Globus pallidus (tissue), 1 donor: ENCODE measurements at places on chromosomes 1 and 21.

GRCh38 chr1:186375929-186376319, 286 bp downstream of the ODR4 start:
- DNase-seq = no peak

GRCh38 chr1:28416509-28417194, 47.1 kb downstream of the PHACTR4 start:
- no peak for DNase-seq

GRCh38 chr1:219383281-219383680, 209.6 kb downstream of the LYPLAL1 start:
- no peak for DNase-seq

DNA sequence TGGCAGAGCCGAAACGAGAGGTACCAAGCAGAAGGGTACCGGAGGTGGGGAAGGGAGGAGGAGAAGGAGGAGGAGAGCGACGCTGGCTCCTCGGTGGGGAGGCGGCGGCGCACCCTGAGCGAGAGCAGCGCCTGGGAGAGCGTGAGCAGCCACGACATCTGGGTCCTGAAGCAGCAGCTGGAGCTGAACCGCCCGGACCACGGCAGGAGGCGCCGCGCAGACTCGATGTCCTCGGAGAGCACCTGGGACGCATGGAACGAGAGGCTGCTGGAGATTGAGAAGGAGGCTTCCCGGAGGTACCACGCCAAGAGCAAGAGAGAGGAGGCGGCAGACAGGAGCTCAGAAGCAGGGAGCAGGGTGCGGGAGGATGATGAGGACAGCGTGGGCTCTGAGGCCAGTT, 32.4 kb downstream of the STYXL2 start:
- no peak for DNase-seq

DNA sequence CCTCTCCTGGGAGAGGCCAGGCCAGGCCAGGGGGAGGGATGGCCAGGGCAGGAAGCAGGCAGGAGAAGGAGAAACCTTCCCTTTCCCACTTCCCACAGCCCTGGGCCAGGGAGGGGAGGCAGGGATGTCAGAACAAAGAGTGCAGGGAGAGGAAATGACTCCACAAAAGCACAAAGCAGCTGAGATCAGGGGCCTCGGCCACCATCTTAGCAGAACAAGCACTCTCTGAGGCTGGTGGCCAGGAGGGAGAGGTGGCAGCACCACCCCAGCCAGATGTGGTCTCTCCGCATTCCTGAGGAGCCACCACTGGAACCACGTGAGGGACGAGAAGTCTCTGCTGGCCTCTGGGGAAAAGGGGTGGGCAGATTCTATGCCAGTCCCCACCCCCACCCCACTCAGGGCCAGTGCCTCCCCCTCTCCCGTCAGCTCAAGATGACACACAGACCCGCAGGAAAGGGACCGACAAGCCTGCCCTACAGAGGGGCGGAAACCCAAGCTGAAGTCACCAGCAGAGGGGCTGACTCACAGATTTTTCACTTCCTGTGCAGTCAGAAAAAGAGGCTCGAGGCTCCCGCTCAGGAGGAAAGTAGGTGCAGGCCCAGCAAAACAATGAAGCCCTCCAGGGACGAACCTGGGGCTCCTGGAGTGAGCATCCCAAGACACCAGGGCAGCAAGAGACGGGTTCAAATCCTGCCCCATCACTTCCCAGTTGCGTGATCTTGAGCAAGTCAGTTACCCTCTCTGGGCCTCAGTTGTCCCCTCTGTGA, 24.1 kb upstream of the ALDH4A1 start:
- no peak for DNase-seq

GRCh38 chr1:201016943-201017827, 6.3 kb downstream of the KIF21B start:
- DNase-seq = no peak

DNA sequence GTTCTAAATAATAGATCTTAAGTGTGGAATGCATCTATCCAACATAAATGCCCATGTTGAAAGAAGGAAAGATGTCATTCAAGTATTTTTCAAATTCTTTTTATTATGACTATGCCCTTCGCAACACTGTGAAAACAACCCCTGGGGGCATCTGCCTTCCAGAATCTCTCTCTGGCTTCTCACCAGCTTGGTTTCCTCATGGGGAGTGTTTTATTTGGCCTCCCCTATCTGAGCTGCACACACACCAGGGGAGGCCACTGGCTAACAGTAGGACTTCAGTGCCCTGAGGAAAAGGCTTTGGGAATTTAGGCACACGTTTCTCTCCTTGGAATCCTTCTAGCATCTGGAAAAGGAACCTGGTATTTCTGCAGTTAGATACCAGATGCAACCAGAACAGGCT, 130.6 kb downstream of the EDEM3 start:
- DNase-seq = no peak

DNA sequence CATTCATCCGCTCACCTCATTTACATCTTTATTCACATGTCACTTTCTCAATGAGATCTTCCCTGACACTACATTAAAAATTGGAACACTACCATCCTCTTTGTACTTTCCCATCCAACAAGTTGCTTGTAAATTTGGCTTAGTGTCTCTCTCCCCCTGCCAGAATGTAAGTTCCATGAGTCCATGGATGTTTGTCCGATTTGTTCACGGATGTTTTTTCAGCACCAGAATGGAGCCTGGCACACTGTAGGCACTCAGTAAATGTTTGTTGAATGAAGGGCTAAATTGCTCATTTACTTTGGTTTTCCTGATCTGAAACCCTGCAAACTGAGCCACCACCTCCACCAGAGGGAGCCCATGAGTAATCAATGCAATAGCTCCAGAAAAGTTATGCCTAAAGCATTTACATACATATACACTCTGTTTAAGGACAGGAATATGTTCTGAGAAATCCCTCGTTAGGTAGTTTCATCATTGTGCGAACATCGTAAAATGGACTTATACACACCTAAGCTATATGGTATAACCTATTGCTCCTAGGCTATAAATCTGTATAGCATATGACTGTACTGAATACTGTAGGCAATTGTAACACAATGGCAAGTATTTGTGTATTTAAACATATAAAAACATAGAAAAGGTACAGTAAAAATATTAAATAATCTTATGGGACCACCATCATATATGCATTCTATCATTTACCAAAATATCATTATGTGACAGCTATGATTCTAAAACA, 2.8 kb upstream of the EYA3 start:
- DNase-seq = peak; percentile 77

- DNase-seq = no peak
Observed at GRCh38 chr1:21861602-21862429, 49.8 kb downstream of the LDLRAD2 start.

- peak; percentile 64 for DNase-seq
Observed at GRCh38 chr1:207672522-207673130, 27.7 kb downstream of the CR1L start.

GRCh38 chr1:17922833-17923232, 167.7 kb downstream of the ACTL8 start:
- DNase-seq = peak; percentile 16

DNA sequence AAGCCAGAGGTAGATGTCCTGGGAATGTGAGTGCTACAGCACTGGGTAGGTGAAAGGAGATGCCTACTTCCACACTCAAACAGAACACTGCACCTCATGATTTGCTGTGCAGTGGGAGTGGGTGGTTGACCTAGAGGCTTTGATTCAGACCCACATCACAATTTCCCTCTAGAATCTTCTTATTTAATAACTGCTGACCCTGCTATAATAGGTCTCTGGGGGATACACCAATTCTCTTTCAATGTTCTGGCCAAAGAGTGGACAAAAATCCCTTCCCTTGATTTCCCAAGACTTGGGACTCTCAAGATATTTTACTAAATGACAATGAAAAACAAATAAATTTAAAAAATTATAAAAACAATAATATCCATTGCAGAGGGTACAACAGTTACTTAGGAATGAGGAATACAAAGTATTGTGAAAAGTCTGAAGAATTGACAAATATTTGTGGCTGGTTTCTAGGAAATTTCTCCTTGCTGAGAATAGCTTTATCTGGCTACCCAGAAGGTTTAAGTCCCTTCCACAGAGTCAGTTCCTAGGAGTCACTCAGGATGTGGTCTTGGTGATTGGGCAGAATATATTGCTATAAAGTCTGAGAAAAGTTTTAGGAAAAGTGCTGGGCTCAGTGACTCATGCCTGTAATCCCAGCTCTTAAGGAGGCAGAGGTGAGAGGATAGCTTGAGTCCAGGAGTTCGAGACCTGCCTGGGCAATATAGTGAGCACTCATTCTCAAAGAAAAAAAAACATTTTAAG, 2.4 kb upstream of the FCGR2A start:
- no peak for DNase-seq

GRCh38 chr21:45279446-45280177, 8.1 kb downstream of the POFUT2 start:
- DNase-seq = no peak

GRCh38 chr1:23634840-23635651, 56.6 kb upstream of the RPL11 start:
- peak; percentile 71 for DNase-seq

GRCh38 chr1:34898330-34898761, 31.1 kb downstream of the DLGAP3 start:
- no peak for DNase-seq

- DNase-seq = no peak
Observed at GRCh38 chr1:53085405-53085804, 23.4 kb downstream of the PODN start.

DNA sequence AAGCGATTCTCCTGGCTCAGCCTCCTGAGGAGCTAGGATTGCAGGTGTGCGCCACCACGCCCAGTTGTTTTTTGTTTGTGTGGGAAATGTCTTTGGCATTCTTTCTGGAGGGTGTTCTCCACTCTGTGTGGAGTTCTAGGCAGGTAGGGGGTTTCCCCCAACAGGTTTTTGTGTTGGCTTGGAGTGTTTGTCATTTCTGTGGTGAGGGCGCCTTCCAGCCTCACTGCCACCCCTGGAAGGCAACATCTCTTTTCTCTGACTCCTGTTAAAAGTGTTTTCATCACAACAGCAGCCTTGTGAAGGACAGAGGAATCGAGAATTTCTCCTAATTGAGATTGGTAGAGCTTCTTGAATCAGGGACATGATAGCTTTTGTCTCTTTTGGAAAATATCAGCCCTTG, 69.7 kb downstream of the PRKCZ start:
- no peak for DNase-seq

DNA sequence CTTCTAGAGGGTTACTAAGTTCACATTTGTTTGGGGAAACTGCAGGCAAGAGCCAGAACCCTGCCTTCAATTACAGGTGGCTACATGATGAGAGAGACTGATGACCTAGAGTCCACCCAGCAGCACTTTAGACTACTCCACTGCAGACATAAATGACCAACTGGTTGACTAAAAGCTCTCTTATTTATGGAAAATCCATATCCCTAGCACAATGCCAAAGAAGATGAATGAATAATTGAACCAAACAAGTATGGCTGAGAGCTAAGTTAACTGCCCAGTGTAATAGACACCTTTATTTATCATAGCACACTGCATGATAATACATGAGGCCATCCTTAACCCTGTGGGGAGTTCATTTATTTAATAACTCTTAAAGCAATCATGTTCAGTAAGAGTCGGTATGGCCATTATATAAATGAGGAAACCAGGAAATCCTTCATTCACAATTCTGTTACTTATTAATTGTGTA, 60.4 kb downstream of the IL12RB2 start:
- DNase-seq = no peak

DNA sequence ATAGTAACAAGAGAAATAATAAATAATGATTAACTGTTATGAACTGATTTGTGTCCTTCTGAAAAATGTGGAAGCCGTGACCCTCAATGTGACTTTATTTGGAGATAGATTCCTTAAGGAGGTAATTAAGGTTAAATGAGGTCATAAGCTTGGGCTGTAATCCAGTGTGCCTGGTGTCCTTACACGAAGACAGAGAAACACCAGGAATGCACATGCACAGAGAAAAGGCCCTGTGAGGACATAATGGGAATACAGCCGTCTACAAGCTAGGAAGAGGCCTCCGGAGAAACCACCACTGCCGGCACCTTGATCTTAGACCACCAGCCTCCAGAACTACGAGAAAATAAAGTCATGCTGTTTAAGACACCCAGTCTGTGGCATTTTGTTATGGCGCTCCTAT, 215.9 kb downstream of the NEGR1 start:
- no peak for DNase-seq

GRCh38 chr1:214329470-214330220, 48.7 kb downstream of the SMYD2 start:
- no peak for DNase-seq

GRCh38 chr1:151594143-151594625, 17.7 kb upstream of the SNX27 start:
- peak; percentile 42 for DNase-seq

DNA sequence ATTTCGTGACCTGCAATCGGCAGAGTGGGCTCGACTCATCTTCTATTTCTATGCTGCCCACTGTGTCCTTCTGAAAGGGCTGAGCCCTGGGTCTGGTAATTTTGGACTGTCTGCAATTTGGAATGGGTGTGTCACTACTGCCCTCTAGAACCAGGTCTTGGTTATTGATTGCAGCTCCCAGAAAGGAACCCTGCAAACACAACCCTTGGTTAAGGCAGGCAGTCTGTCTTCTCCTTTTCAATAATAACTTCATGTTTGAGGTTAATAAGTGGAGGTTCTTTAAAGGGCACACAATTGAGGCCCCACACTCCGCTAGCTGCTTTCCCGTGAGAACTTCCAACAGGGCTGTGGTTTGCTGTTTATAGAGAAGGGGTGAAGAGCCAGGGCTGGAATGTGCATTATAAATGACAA, 79.9 kb upstream of the LYST start:
- peak; percentile 21 for DNase-seq

GRCh38 chr1:230917284-230918135, 49.2 kb upstream of the C1orf198 start:
- DNase-seq = peak; percentile 82

- DNase-seq = no peak
Observed at GRCh38 chr1:93349231-93350135, 3.8 kb downstream of the DR1 start.

- no peak for DNase-seq
Observed at GRCh38 chr1:176338877-176339276, 124.1 kb upstream of the PAPPA2 start.

DNA sequence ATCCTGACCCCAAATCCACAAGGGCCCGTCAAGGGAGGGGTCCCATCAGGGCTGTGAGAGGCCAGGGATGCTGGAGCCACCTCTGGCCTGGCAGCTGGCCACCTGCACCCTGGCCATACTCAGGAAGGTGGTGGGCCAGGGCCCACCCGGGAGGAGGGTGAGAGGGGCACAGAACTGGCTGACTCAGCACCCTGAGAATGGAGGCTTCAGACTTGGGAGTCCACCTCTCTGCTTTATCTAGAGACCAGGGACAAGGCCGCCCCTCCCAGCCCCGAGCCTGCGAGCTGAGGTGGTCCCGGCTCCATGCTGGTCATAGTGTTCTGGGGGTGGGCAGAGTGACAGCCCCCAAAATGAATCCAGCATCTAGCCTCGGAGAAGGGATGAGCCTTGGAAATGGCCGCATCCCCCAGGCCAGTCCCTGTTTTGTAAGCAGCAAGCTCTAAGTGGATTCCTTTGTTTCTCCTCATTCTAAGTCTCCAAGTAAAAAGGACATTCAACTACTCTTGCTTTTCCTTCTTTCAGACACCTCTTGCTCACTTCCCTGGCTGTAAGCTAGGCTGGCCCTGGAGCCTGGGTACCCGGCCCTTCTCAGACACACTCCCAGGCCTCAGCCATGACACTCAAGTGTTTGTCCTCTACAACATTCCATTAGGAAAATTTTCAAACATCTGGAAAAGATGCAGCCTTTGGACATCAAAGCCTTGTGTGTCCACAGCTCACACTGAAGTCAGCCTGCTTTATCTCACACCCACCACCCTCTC, 12.3 kb downstream of the WNT3A start:
- DNase-seq = no peak

GRCh38 chr1:164564378-164564777, 5.4 kb downstream of the PBX1 start:
- DNase-seq = no peak
